Activated T-helper 1 cell treated with anti-CD3 and anti-CD28 coated beads, Interleukin-12 subunit alpha, Interleukin-12 subunit beta, Interleukin-2, Interleukin-4 antibody, amounts not matched to agents 30 ng/mL and 10 ng/mL and 1 ng/mL, durations not matched to agents 14 hours and 24 hours and 36 hours (primary cell): ENCODE measurements at places on chromosomes 2 and 18. TPM values are rescaled to one million over a fixed set of nuclear protein-coding genes. Genes with fewer than 3 reads are reported as not detected.

CNGA3 gene
- total RNA-seq = not detected in 2 replicates

DNA sequence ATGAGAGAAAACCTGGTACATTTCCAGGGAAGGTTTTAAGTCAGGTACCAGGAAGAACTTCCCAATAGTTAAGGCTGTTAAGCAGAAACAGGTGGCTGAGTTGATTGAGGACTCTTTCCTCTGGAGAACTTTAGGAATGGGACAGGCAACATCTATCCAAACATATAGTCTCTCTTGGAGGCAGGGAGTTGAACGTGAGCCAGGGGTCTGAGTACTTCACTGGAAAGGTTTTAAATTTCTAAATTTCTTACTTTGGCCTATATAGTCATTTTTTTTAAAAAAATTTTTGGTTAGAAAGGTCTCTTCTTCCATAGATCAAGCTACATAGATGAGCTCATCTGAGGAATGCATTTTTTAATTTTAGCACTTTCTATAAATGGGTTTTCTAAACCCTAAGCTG is 261.4 kb upstream of the TCF4 start:
- H3K4me3 ChIP-seq = no peak overlapping the region
- no peak overlapping the region for H3K27ac ChIP-seq
- H3K27me3 ChIP-seq = peaks cover 2% of the 10 kb centered on the region
- no peak for DNase-seq
- H3K4me1 ChIP-seq = no peaks in the 10 kb centered on the region

PLB1 gene
- 0.75 and 1.2 TPM in 2 replicates for total RNA-seq

GRCh38 chr2:236167297-236168109 is 683 bp downstream of the GBX2 start:
- no peak for DNase-seq
- H3K4me3 ChIP-seq = no peak overlapping the region
- peaks cover 6% of the 10 kb centered on the region for H3K4me1 ChIP-seq
- peaks cover 61% of the 10 kb centered on the region for H3K27me3 ChIP-seq

DNA sequence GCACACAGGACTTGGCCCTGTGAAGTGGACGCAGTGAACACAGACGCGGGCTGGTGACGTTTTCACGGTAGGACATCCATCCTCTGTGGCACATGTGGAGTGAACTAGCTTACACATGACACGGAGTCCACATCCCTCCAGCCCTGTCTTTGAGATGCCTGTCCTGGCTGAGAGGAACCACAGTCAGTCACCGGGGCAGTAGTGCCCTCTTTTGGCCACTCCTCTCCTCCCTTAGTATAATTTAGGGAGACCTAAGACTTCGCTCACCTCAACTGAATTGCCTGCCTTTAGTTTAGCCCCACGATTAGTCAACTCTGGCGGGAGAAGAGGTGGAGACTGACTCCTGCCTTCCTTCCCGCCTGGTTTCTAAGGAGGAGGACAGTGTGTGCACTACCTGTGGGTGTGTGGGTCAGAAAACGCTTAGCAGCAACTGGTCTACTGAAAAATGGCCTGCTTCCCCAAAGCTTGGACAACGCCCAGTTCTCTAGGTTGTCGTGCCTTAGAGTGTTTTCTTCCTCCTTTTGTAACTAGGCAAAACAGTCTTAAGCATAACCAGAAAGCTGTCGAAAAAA is 70.6 kb downstream of the MBP start:
- DNase-seq = peak; percentile 37
- H3K36me3 ChIP-seq = peaks cover 44% of the 10 kb centered on the region
- H3K27ac ChIP-seq = peak overlapping the region; percentile 97
- peak overlapping the region; percentile 76 for H3K4me3 ChIP-seq

DNA sequence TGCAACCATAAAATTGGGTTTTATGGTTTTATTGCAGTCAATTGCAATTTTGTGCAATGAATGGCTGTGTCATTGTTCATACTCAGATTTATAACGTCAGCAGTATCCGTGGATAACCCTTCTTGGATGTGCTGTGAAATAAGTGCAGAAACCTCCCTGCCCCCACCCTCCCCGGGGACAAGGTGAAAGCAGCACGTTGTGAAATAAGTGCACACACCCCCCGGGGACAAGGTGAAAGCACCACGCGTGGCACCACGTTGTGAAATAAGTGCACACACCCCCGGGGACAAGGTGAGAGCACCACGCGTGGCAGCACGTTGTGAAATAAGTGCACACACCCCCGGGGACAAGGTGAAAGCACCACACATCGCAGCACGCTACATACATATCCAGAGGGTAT is 93.6 kb upstream of the NFATC1 start:
- H3K27ac ChIP-seq = no peak overlapping the region
- H3K36me3 ChIP-seq = peaks cover 2% of the 10 kb centered on the region
- H3K27me3 ChIP-seq = no peaks in the 10 kb centered on the region
- H3K4me3 ChIP-seq = no peak overlapping the region
- H3K4me1 ChIP-seq = no peaks in the 10 kb centered on the region
